ENCODE measurements at places on chromosomes 3 and 15. TPM values are rescaled to one million over a fixed set of nuclear protein-coding genes. Genes with fewer than 3 reads are reported as not detected.

LINS1 gene
- total RNA-seq: 10.1 TPM

LOXL1 gene
- total RNA-seq: 0.67 TPM

RBM6 gene
- total RNA-seq: 26.0 TPM

ITGA11 gene
- 7.0 TPM for total RNA-seq

ADAMTSL3 gene
- total RNA-seq: 0.25 TPM
